CD8-positive, alpha-beta memory T cell (primary cell): ENCODE measurements at places on chromosomes 6 and 20.

DNA sequence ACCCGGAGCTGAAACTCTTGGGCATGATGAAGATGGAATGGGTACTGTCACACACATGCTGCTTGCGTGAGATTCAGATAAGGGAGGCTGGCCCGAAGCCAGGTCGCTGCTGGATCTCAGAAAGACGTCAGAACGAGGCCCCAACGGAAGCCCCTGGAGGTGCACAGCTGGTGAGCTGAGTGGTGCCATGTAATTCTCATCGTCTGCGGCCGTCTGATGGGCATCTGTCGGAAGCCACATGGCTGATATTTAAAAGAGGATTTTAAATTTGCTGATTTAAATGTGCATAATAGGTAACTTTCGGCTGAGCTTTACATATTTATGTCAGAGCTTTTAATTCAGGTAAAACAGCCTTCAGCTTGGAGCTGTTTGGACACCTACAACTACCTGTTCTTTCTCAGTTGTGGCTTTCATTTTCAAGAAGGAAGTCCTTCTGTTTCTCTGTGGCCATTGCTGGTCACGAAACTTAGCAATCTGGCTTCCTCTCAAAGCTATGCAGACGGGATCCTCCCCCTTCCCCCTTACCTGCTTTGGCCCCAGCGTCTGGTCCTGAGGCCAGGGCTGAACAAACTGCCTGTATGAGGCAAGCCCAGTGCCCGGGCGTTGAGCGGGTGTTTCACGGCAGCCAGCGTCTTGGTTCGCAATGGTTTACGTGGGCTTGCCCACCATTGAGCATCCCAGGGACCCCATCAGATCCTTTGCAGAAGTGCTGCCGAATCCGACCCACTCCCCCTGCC lies 9.2 kb downstream of the SLCO4A1 start:
- DNase-seq: peak; percentile 72

DNA sequence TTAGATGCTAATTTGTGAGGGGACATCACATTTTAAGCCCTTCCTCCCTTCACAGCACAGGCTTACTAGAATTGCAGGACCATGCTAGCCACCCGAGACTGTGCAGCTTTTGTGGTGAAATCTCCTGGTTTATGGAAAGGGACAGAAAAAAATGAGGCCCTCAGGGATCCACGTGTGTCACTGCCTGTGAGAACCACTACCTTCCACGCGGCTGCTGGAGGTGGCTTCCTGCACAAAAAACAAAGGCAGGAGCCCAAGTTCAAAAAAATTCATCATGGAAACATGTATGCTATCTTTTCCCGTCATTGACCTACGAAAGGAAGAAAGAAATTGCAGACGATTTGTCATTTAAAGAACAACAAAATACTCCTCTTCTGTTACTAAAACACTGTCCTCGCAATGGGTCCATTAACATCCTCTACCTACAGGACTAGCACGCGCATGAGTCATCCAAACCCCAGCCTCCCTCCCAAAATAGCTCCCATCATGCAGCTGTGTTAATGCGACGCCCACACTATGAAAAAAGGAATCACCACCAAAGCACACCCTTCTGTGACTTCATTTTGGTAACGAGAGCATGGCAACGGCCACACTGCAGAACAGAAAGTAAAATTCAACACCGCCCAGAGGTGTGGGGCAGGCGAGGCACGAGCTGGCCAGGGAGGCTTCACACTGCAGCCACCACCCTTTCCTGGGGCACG lies 45.7 kb downstream of the RAMACL start:
- DNase-seq: no peak

GRCh38 chr6:2970753-2971419 lies 481 bp downstream of the SERPINB6 start:
- DNase-seq: peak; percentile 31

- peak; percentile 11 for DNase-seq
These were observed 704 bp downstream of the TOP1 start for GRCh38 chr20:41029150-41029901.

DNA sequence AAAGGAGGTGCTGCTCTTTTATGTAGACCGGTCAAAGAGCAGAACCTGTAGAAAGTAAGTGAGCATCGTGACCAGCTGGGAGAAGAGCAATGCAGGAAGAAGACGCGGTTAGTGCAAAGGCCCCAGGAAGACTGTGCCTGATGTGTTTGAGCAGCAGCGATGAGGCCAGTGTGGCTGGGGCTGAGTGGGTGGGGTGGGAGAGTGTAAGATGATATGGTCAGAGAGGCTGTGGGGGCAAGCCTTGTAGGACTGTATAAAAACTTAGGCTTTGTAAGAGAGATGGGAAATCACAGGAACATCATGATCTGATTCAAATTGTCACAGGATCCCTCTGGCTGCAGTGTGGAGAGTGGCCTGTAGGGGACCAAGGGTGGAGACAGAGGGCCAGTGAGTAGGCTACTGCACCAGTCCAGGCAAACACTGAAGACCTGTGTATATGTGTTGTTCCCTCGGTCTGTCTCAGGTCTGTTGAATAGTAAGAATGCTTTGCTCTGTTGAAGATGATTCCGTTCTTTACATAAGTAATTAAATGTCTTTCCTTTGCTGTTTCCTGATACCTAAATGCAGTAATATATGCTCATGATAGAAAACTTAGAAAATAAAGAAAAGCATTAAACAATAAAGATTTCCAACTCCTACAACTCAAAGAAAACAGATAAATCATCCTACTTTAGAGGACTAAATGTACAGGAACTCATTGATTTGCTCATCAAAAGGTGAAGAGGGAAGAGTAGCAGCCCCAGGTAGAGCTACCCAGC lies 23.6 kb upstream of the WFDC2 start:
- no peak for DNase-seq

DNA sequence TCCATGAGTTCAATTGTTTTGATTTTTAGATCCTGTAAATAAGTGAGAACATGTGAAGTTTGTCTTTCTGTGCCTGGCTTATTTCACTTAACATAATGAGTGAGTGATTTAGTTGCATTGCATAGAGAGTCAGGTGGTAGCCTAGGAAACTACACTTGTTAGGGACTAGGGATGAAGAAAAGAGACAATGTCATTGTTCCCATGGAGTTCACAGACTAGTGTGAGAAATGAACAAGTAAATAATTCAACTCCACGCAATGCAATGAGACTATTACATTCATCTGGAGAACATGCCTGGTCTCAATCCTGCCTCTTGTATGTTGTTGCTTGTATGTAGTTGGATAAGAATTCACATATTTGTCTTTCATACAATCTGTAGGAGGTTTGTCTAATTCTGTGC lies 76.3 kb upstream of the B3GAT2 start:
- no peak for DNase-seq

GRCh38 chr6:147750413-147750812 lies 241.9 kb downstream of the SAMD5 start:
- DNase-seq: no peak

DNA sequence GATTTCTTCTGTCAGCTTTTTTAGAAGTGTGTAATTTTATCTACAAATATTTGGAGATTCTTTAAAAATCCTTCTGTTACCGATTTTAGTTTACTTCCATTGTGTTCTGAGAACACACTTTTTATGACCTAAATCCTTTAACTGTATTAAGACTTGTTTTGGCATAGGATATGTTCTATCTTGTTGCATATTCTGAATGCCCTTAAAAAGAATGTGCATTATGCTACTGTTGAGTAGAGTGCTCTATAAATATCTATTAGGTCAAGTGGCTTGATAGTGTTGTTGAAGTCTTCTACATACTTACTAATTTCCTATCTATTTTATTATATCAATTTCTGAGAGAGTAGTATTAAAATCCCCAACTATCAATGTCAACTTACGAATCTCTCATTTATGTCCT lies 502.2 kb downstream of the MAFB start:
- DNase-seq: no peak

DNA sequence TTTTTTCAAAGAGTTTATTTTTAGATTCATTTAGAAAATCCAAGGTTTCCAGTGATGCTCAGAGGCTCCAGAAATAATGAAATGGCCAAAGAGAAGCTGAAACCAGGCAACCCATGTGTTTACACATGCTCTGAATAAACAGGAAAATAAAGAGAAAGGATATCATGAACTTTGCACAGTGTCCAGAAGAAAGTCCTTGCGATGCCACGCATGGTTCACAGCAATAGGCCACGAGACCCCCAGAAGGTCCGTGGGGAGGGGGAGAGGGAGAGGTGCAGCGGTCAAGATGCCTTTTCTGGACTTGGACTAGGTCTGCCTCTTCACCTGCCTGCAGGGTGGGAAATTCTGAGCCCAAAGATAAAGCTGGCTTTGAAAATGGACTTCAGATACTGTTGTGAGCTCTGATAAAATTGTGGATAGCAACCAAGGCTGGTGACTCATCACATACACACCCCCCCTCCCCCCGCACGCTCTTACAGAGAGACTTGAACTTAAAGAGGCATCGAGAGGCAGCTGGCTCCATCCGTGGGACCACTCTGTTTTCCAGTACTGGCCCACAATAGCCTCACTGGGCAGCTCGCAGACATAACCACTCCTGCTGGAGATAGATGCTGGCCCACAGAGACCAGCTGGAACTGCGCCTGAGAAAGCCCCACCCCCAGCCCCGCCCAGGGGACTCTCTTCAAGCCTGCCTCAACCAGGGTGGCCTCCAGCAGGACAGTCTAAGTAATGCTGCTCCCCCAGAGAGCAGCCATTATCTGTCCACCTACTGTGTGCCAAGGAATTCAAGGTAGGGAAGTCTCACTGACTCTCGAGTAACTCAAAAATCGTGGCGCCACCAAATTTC lies 21.2 kb upstream of the NFATC2 start:
- DNase-seq: no peak

DNA sequence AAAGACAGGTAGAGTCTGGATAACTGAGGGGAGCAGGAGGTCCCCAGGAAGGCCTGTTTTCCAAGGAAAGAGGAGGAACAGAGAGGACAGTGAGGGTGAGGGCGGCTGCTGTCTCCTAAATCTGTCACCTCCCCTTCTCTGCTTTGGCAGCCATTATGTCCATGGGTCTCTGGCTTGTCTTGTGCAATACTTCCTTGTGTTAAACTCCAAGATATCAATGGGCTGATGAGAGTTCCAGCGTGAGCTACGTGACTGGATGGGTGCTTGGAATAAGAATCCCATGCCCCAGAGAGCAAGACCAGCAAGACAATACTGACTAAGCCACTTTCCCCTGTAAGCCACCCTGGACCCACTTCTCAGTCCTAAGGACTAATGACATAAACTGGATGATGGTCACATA lies 26.3 kb upstream of the DNAAF9 start:
- no peak for DNase-seq

- DNase-seq: no peak
These were observed 586 bp upstream of the ALDH5A1 start for GRCh38 chr6:24493945-24494820.

GRCh38 chr6:7574500-7574899 lies 15.5 kb upstream of the SNRNP48 start:
- DNase-seq: no peak

DNA sequence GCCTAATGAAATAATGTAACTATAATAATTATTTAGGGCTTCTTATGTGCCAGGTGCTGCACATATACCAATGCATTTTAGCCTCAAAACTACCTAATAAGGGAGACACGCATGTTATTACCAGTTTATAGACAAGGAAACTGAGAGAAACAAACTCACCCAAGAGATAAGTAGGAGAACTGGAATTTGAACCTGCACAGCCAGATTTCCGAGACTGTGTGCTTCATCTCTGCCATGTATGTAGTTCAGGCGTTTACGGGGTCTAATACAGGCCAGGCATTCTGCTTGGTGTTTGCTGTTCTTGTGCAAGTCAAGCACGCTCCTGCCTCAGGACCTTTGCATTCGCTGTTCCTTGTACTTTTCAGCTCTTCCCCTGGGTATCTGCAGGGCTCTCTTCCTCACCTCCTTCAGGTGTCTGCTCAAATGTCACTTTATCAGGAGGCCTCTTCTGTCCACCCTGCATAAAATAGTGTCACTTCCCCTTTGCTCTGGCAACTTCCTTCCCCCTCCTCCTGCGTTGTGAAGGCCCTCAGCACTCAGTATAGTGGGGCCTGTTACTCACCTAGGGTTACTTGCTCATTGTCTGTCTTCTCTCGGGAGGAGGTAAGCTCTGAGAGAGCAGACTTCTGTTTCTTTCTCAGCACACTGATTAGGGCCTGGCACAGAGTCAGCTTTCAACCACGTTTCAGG lies 6.1 kb upstream of the NSFL1C start:
- DNase-seq: no peak

DNA sequence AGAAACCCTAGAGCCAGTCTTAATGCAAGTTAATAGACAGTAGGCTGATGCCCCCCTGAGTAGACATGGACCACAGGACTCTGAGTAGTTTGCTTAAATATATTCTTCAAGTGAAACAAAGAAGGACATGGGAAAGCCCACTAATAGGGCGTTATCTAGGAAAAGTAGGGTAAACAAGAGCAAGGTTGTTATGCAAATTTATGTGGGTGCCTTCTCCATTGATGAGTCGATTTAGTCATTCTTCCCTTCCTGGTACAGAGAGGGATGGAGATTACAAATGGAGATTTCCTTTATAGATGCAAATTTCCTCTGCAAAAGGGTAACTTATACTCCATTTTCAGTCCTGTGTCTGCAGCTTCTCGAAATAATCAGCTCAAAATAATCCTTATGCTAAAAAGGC lies 262.0 kb downstream of the CD83 start:
- DNase-seq: no peak

DNA sequence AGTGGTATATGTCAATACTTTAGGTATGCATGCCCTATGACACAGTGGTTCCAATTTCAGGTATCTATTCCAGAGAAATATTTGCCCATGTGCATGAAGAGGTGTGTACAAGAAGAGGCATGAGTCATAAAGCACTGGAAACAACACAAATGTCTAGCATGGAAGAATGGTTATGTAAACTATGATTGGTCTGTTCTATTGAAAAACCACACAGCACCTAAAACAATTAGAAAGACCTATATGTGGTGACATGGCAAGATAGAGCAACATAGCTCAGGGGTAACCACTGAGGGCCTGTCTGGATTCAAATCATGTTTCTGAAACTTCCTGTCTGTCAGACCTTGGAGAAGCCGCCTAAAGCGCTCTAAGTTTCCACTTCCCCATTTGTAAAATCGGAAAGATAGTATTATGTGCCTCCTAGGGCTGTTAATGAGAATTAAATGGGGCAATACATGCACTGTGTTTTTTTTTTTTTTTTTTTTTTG lies 76.0 kb upstream of the SHLD1 start:
- DNase-seq: no peak

- no peak for DNase-seq
These were observed 2.5 kb downstream of the BTN1A1 start for GRCh38 chr6:26502626-26503025.
